ENCODE measurements at places on chromosomes 1 and 21. TPM values are rescaled to one million over a fixed set of nuclear protein-coding genes. Genes with fewer than 3 reads are reported as not detected.

CSF3R gene
- polyA plus RNA-seq, result 4.7 TPM

GNG4 gene
- polyA plus RNA-seq, result 3.9 TPM

KCNJ15 gene
- 6.4 TPM for polyA plus RNA-seq

RABGGTB gene
- 50.0 TPM for polyA plus RNA-seq

SIK1 gene
- polyA plus RNA-seq, result 13.6 TPM

CD1D gene
- 2.7 TPM for polyA plus RNA-seq

SMIM1 gene
- polyA plus RNA-seq, result 7.7 TPM

GJC2 gene
- 5.4 TPM for polyA plus RNA-seq

CYP4Z1 gene
- polyA plus RNA-seq, result 0.25 TPM

CAPN8 gene
- 11.9 TPM for polyA plus RNA-seq

HCRTR1 gene
- 0.09 TPM for polyA plus RNA-seq

PEX10 gene
- 22.9 TPM for polyA plus RNA-seq

- DNase-seq, result no peak
These were observed 450.2 kb downstream of the LMO4 start for GRCh38 chr1:87778896-87779295.

GRCh38 chr21:44950351-44950750, 10.5 kb downstream of the SLX9 start:
- DNase-seq, result no peak

DNA sequence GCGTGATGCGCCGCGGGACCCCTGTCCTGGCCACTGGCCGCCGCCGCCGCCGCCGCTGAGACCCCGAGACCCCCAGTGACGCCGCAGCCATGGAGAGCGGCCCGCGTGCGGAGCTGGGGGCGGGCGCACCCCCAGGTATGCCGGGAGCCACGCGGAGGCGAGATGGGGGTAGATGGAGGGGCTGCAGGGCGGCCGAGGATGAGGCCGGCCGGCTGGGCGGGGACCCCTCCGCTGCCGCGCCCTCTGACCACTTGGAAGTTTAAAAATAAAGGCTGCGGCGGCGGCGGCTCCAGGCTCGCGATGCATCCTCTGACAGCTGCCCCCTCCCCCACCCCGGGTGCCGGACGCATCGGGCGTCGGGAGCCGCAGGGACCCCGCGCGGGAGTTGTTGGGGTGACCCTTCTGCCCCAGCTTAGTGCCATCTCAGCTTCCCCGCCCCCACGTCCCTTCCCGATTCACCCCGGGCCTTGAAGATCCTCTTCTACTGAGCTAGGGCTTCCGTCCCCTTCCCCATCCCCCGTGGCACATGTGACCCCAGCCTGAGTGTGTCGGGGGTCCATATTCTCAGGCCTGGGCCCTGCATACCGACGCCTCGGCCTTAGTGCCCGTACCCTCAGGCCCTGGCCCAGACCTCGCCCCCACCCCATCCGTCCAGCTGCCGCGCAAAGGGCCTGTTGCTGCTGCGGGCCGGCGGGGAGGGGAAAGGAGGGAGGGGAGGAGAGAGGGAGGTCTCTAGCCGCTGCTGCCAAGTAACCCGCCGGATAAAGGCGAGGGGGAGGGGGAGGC, 562 bp downstream of the MAP7D1 start:
- DNase-seq, result no peak

DNA sequence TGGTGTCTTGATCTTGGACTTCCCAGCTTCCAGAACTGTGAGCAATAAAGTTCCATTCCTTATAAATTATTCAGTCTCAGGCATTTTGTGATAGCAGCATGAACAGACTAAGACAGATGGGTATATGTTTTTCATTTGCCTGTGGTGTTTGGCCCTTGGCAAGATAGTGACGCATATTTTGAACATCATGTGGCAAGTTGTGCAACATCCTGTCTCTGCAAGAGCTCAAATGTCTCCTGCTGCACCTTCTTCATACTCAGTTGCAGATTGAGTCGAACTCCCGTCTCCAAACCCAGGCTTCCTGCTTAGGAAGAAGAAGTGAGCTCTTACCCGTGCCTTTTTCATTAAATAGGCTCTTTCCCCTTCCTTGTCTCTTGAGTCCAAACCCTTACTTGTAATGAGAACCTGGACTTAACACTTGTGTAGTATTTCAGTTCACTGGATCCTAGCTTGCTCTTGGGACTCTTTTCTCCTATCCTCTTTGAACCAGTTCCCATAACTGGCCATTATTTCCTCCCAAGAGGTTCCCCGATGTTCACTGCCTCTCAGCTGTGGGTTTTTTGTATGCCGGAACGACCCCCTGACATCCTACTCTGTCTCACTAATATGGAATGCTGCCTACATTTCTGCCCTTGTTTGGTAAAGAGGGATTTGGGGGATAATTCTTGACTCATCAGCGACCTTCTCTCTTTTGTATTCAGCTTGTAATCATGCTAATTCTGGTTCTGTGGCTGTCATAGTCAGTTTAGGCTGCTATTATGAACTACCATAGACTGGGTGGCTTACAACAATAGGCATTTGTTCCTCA, 125.0 kb upstream of the KCNK2 start:
- DNase-seq, result no peak

DNA sequence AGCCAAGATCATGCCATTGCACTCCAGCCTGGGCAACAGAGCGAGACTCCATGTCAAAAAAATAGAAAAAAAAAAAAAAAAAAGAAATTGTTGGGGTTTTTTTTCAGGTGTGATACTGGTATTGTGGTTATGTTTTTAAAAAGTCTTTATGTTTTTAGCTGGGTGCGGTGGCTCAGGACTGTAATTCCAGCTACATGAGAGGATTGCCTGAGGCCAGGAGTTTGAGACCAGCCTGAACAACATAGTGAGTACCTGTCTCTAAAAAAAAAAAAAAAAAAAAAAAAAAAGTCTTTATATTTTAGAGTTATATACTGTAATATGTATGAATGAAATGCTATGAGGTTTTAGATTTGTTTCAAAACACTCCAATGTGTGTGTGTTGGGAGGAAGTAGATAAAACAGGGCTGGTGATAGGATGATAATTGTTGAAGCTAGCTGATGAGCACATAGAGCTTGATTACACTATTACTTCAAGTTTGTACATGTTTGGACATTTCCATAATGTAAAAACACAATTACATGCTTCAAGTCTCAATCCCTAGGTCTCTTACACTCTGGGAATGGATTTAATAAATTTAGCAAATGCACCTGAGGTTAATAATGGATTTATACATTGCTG, 30.2 kb upstream of the ATP5PO start:
- no peak for DNase-seq

DNA sequence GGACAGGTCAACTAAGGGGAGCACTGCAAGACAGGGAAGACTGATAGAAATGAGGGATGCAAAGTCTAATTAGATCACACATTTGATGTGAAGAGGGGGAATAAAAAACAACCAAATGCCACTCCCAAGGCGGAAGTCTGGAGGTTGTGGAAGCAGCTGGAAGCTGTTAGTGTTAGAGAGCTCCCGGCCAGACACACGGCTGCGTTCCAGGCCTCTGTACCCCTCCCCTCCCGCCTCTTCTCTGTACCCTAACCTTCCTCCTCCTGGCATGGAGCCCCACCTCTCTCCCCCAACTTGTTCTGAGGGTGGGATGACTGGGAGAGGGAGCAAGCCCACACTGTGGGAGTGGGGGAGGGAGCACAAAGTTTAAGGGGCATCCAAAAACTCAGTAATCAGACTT, 67.0 kb downstream of the PLEKHA6 start:
- DNase-seq, result no peak

DNA sequence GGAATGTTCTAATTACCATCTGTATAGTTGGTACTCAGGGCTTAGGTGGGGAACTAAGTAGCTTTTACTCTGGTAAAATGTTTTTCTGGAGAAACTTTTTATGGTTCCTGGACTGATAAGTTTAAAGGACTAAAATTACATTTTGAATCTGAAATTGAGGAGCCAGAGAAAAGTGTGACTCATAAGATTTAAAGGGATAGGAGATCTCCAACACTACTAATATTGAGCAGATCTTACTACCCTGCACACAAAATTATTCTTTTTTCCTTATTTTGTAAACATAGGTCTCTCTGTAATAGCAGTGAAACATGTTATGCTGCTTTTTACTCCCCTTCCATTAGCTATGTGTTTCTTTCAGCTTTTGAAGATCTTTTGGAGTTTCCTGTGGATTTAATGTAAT, 32.5 kb downstream of the MTF2 start:
- DNase-seq, result no peak

- DNase-seq, result no peak
These were observed 40.2 kb upstream of the FCER1A start for GRCh38 chr1:159261721-159262494.

DNA sequence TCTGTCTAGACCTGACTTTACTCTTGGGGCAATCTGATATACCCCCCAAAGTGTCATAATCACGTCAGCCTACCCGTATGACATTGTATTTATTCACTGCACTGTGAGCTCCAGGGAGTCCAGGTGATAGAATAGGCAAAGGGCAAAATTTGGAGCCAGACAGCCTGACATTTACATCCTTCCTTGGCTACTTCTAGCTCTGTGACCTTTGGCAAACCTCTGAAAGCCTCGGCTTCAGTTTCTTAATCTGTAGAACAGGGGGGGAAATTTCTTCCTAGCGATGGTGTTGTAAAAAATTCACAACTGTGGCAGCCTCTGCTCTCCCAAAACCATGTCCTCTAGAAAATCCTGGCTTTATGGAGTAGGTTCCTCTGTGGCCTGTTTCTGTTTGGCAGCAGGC, 240.9 kb downstream of the KIF26B start:
- DNase-seq, result no peak

DNA sequence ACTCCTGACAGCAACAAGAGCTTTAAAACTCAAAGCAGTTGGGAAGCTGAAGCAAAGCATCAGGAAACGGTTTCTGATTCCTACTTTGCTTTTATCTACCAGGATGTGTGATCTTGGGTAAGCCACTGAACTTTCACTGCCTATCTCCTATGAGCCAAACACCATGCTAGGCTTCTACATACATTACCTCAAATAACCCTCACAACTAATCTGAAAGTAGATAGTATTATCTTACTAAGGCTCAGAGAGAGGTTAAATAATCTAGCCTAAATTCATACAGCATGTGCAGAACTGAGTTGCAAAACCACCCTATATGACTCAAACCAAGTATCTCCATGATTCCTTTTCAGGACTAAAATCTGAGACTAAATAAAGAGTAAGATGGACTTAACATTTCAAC, 83.8 kb downstream of the EVI5 start:
- no peak for DNase-seq

GRCh38 chr1:215557992-215558626, 9.0 kb upstream of the KCTD3 start:
- no peak for DNase-seq

GRCh38 chr21:37711836-37712568, 204.3 kb downstream of the KCNJ6 start:
- peak; percentile 43 for DNase-seq

GRCh38 chr1:15941899-15942660, 33.8 kb downstream of the ZBTB17 start:
- DNase-seq, result no peak

GRCh38 chr21:30676737-30677136, 34.1 kb downstream of the KRTAP20-3 start:
- DNase-seq, result no peak

- DNase-seq, result no peak
These were observed 22.6 kb downstream of the PLEKHM2 start for GRCh38 chr1:15706751-15707150.

- no peak for DNase-seq
These were observed 1.5 kb downstream of the ENTREP3 start for GRCh38 chr1:155253797-155254196.

GRCh38 chr1:61322769-61323168, 240.4 kb downstream of the NFIA start:
- no peak for DNase-seq

DNA sequence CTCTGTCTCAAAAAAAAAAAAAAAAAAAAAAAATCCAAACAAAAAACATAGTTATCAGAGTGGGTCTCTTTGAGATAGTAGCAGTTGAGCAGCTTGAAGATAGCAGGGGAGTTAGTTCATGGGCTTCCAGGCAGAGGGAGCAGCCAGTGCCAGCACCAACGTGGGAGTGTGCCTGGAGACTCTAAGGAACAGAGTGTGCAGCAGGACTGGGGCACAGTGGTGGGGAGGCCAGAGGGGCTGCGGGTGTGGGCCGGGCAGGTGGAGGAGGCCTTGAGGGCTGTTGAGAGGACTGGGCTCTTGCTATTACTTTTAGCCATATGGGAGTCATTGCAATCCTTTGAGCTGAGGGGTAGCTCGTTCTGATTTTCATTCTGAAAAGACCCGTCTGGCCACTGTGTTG, 63.8 kb downstream of the RYR2 start:
- no peak for DNase-seq

- no peak for DNase-seq
These were observed 237.5 kb downstream of the HMCN1 start for GRCh38 chr1:185971688-185972087.

GRCh38 chr1:115501476-115501875, 140.3 kb upstream of the VANGL1 start:
- DNase-seq, result no peak

DNA sequence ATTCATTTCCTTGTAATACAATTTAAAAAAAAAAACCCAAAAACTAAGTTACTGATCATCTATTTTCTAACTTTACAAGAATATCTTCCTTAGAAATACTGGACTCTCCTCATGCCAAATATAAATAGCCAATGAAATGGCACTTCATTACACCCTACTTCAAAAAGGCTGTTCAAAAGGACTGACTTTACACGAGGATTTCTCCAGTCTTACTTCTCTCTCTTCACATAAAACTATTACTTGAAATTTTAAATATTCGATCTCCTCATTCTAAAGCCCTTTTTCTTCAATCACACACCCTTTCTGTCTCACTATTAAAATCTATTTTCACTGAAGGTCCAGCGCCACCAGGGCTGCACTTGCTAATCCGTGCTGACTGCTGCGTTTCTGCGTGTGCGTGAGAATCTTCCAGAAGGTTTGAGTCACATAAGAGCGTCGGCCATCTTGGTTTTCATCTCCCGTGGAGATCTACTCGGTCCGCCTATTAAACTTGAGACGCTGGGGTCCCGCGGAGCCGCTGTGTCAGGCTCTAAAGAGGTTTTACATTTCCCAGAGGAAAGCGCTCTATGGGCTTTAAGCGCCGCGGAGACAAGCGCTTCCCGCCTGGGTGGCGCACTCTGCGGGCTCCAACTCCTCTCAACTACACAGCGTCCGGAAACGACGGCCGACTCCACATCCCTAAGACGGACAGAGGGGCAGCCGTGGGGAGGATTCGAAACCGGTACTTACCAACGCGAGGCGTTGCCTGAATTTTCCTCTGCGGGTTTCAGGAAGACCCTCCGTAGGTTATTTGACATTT, 631 bp downstream of the LRIF1 start:
- DNase-seq, result peak; percentile 23

DNA sequence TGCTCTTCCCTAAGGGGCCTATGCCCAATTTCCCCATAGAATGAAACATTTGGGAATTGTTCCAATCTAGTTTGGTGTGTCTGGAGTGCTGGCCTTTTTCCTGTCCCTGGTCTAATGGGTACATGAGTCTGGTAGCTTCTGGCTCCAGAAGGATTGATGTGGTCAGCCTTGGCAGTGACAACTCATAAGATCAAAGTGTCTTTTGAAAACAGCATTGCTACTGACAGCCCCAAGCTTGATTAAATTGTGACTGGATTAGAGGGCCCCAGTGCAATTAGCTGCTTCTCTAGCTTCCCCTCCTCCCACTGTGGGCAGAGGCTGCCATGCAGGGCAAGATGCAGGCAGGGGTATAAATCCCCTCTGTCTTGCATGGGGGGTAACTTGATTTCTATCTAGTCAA, 130.9 kb downstream of the UCK2 start:
- no peak for DNase-seq
